ENCODE measurements at places on chromosomes 6 and 20.

DNA sequence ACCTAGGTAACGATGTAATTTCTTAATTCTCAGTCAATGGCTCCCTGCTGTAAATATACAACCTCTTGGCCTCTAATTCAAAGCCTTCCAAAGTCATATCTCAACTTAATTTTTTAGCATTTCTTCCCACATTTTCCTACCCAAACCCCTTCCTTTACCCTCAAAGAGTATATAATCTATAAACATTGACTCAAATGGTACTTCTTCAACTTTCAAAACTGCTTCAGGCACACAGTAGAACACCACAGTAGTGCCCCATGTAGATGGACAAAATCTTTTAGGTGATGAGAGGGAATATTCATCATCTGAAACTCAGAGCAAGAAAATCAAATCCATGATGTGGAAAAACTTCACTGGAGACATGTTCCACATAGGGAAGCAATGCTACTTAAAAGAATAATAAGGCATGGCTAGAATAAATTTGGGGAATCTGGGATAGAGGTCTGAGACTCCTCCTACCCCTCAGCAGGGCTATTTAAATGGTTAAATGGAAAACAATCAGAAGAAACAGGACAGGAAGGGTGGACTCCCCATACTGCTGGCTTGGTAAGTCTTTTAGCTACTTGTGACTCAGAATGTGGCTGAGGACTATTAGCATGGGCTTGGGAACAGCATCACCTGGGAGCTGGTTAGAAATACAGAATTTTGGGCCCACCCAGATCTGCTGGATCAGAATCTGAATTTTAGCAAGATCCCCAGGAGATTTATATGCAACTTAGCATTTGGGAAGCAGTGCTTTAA lies 6.4 kb downstream of the SLC22A2 start:
- DNase-seq = no peak

- DNase-seq = no peak
Observed at GRCh38 chr20:34089655-34090345, 22.2 kb downstream of the EIF2S2 start.

DNA sequence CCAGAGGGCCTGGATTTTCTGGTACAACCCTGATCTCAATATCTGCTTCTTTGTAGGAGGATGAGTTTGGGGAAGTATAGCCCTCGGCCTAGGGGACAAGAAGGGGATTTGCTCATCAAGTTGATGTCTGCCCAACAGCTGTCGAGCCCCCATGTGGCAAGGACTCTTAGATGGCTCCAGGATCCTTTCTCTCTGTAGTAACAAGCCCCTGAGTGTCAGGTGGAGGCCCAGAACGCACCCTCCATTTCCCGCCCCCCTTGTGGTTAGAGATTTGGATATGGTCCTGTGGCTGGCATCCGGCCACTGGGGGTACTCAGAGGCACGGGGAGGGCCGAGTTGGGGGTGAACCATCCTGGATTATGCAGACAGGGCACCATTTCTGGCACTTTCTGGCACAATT lies 50.1 kb downstream of the CTCFL start:
- DNase-seq = no peak

DNA sequence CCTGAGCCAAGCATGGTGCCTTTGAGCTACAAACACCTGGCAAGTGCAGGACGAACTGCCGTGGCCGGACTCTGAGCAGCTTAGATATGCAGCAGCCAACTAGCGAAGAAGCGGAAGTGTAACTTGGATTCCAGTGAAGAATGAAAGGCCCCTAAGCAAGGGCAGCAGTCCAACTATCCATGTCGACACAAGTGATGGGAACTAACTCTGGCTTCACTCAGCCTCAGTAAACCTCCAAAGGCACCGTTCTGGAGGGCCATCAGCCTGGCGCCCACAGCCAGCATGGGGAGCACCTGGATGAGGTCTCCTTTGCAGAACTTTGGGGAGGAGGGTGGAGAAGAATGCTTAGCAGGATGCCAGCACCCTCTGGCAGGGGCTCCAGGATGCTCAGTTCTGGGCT lies 78.4 kb upstream of the MLN start:
- no peak for DNase-seq

- DNase-seq = no peak
Observed at GRCh38 chr6:127195833-127196232, 70.8 kb upstream of the RNF146 start.

DNA sequence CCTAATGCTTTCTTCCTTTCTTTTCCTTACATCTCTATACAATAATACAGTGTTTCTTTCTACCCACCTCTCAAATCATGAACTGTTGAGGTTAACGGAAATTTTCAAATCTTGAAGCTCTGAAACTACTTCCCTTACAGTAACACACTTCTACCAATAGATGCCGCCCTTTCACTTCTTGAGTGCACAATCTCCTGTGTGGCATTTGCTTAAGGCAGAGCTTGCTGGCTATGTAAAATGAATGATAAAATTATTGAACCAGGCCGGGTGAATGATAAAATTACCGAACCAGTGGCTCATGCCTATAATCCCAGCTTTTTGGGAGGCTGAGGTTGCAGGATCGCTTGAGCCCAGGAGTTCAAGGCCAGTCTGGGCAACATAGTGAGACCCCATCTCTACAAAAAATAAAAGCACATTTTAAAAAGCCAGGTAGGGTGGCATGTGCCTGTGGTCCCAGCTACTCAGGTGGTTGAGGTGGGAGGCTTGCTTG lies 56.8 kb downstream of the KCNS1 start:
- no peak for DNase-seq

DNA sequence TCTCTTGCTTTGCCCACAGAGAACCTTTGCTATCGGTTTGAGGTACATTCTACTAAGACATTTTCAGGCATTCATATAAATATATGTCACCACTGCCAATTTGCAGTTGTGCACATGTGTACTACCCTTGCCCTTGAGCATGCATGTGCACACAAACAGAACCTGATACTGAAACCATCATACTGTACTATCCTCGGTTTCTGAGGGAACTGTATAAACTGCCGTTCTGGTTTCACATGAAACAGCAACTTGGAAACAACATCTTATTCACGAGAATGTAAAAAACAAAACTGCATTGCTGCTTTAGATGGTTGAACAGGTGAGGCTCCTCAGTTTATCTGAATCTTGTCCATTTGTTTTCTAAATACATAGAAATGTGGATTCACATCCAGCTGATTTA lies 151.2 kb upstream of the TMEM170B start:
- DNase-seq = no peak

- DNase-seq = no peak
Observed at GRCh38 chr6:138560130-138560860, 61.0 kb upstream of the NHSL1 start.

DNA sequence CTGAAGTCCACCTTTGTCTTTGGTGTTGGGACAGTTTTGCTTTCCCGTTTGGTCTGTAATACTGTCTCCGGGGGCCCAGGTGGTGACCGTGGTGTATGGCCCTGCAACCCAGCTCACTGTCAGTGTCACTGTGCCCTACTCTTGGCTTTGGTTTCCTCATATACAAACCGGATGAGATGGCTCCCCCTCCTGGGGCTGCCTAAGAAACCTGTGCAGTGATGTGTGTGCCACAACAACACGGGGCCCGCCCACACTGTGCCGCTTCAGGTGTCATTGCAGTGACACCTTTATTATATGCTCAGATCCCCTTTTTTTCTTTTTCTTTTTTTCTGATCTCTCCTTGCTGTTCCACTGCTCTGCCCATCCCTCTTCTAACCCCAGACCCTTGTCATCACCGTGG lies 73.9 kb downstream of the RAMACL start:
- no peak for DNase-seq

DNA sequence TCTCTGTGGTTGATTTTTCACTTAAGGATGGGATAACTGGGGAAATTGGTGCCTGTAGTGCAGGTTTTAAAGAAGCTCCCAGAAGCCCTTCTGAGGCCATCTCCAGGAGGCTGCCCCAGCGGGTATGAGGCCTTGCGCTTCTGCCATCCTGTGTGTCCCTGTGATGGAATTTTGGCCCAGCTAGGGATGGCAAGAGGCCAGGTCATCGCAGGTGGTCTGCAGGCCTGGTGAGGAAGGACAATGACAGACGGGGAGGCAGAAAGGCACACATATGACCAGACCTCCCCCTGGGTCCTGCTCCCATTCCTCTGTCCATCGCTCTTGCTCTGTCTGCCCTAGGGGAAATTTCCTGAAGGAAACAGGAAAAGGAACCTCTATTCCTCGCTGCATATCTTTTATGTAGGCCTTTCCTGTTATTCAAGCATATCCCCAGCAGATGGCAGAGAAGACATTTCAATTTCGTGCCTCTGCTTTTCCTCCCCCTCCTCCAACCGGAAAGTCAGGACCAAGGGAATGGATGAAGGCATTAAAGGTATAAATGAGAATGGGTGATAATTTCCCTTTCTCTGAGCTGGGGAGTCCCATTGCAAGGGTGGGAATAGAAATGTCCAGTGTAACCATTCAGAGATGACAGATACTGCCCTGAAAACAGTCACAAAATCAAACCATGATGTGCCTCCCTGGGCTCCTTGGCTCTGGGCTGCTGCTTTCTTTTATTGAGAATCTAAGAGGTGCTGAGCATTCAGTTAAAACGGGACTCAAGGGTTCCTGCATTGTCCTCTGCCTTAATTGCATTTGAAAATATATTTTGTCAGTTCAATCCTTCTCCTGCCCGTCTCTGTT lies 17.6 kb upstream of the HLA-F start:
- no peak for DNase-seq

DNA sequence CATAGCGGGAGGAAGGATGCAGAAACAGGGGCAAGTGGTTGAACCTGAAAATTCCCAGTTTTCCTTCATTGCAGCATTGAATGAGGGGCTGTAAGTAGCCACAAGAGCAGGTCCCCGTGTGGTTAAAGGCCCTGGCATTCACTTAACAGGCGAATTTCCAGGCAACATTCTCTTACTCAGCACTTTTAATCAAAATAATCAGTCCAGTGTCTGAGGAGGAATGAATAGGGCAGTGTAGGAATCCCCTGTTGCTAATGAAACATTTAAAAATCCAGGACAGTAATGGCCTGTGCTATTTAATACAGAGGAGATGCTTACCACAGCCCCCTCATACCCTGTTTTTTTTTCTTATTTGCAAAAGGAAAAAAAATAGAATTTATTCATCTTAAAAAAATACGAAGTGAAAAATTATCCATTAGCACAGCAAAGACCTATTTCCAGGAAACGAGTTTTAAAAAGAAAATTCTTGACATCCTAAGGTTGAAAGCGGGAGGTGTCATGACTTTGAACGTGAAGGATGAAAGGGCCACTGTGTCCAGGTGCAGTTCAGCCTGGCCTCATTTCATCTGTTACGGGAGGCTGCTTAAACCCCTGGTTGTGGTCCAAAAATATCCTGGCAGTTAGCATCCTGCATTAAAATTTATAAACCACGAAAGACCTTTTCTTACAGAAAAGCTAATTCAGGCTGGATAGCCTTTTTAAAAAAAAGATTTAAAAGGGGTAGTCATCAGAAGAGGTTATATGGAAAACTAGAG lies 20.2 kb downstream of the MYLK4 start:
- DNase-seq = no peak

DNA sequence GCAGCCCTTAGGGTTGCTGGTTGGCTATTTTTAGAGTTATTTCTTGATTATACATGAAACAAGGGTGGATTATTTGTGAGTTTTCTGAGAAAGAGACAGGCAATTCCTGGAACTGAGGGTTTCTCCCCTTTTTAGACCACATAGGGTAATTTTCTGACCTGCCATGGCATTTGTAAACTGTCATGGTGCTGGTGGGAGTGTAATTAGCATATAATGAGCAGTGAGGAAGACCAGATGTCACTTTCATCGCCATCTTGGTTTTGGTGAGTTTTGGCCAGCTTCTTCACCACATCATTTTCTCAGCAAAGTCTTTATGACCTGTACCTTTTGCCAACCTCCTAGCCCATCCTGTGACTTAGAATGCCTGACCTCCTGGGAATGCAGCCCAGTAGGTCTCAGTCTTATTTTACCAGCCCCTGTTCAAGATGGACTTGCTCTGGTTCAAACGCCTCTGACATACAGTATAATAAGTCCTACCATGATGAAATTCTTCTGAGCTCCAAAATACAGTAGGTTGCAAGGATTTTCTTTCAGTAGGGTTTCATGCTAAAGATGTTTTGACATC lies 117.1 kb downstream of the ISM1 start:
- DNase-seq = no peak

GRCh38 chr6:152746172-152746553 lies 4.4 kb upstream of the VIP start:
- DNase-seq = no peak

DNA sequence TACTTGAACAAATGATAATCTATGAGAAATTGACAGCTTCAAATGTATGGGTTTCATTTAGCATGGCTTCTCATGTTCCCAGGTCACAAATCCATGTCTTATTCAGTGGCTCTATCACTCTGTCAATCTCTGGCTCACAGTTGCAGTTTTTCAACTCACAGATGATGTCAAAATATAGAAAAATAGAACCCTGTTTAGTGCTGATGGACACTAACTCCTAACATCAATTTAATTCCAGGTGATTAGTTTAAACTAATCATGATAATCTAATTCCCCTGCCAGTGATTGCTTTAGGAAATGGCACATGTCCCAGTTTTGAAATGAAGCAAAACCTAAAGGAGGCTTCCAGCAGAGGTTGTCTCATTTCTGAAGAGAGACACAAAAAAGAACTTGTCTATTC lies 13.0 kb downstream of the KHDC1 start:
- no peak for DNase-seq

- DNase-seq = no peak
Observed at GRCh38 chr20:61762167-61762710, 303.4 kb downstream of the TAF4 start.

DNA sequence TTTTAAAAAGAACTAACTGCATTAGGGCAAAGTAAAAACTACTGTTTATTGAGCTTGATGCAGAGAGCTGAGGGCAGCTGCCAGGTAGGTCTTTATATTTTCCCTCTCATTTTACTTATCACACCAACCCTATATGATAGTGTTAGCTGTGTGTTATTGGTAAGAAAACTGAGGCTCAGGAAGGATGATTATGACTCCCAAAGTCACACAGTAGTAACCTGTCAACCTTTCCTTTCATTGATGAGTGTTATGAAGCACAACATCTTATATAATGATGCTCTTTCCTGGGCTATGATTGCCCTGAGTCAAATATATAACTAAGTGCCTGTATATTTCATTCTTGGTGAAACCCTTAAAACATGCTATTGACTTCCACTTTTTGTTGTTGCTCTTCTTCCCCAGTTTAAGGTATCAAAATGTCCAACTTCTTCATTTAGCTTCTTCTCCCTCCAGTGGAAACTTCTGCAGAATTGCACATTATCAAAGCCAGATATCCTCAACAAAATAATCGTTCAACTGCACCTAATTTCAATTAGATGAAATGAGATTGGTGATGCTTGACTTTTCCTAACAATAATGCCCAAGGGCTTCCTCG lies 8.1 kb downstream of the GFOD1 start:
- no peak for DNase-seq

- no peak for DNase-seq
Observed at GRCh38 chr6:3523271-3523670, 66.4 kb upstream of the SLC22A23 start.
